NCI-H1694 (cell line): ENCODE measurements at places on chromosomes 16 and 17.
A peak's percentile ranks its signal among the peaks of the same experiment; 100 is the strongest.

DNA sequence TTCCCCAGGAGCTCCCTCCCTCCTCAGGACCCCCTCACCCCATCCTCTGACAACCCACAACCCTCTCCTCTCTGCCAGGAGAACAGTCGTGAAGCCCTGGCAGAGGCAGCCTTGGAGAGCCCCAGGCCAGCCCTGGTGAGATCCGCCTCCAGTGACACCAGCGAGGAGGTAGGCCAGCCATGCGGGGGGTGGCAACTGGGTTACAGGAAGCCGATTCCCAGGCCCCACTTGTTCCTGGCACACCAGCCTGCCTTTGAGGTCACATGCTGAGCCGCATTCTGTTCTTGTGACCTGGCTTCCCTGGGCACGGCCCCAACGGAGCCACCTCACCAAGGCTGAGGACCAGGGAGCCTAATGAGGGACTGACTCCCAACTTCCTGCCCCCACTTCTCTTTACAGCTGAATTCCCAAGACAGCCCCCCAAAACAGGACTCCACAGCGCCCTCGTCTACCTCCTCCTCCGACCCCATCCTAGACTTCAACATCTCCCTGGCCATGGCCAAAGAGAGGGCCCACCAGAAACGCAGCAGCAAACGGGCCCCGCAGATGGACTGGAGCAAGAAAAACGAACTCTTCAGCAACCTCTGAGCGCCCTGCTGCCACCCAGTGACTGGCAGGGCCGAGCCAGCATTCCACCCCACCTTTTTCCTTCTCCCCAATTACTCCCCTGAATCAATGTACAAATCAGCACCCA lies 7.9 kb downstream of the NAT9 start:
- no peak for DNase-seq

- peak; percentile 89 for DNase-seq
Observed at GRCh38 chr16:3364774-3365427, 9.2 kb downstream of the OR2C1 start.

DNA sequence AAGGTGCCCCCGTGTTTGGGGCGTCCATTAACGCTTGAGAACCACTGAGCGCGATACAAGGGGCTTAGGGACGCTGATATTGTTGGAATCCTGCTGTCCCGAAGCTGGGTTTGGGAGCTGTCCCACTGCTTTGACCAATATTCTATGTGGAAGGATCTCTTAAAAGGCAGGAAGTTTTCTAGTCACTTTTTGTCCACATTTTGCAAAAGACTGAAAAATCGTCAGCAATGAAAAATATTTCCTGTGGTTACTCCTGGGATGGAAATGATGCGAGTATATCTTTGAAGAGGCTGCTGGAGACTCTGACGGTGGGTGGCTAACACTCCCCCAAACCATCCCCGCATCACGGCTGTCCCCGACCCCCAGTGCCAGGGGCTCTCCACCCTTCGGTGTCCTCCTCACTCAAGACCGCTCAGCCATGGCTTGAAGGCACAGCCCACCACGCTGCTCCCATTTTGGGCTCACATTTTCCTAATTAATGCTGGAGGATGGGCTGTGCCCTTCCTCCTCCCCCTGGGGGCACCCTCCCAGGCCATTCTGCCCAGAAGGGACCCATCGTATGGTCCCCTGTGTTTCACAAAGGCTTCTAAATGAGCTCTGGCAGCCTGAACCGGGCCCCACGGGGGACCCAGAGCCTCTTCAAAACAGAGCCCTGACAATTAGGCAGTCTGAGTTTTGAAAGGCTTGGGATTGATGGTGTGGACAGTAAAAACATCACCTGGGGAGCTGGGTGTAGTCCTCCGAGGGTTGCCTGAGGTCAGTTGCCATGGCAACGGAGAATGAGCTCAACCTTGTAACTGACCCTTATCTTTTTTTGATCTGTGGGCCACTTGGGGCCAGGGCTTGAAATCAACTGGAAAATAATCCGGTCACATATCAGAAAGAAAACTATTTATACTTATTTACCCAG lies 158.6 kb downstream of the C16orf78 start:
- DNase-seq: no peak

GRCh38 chr17:47275245-47275984 lies 21.8 kb downstream of the ITGB3 start:
- DNase-seq: no peak

- no peak for DNase-seq
Observed at GRCh38 chr16:89573826-89574680, 1.5 kb upstream of the CPNE7 start.

DNA sequence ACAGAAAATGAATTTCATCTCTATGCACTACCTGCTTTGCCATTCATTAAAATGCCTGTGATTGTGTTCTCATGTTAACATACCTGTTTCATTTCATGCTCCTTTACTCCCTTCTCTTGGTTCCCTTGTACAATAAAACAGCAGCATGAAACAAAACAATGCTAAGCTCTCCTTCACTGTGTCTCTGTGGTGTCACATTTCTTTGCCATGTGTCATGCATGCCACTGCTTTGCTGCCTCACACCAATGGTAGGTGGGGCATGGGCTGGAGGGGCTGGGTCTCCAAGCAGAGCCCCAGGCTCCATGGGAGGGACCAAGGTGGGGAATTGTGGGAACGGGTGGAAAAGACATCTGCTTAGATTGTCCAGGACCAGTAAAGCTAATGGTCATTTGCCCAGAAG lies 83.6 kb downstream of the RGS9 start:
- no peak for DNase-seq

- peak; percentile 25 for DNase-seq
Observed at GRCh38 chr17:78557598-78558039, 19.6 kb downstream of the DNAH17 start.

DNA sequence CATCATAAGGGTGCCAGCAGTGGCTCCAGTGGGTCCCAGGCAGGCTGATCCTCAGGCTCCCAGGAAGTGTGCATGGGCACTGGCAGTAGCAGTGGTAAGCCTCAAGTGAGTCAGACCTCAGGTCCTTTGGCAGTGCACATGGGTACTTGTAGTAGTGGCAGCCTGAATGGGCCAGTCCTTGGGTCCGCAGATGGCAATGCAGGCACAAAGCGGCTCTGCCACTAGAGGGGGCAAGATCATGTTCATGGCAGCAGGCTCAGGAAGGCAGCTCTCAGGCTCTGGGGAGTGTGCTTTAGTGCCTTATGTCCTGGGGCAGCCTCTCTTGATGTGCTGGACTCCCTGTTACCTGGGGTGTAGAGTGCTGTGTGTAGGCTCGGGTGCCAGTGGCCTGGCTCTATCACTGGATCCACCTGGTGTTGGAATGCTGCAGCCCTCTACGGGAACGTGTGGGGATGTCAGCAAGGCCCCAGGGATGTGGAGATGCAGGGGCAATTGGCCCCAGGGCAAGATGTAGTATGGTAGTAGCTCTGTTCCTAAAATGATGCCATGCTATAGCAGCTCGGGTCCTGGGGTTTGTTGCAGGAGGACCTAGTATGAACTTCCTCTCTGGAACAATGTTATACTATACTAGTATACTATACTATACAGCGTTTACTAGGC lies 11.0 kb downstream of the ACSM3 start:
- DNase-seq: peak; percentile 13

- no peak for DNase-seq
Observed at GRCh38 chr17:48181653-48182052, 74.1 kb downstream of the SNX11 start.

GRCh38 chr16:28309811-28310311 lies 17.5 kb downstream of the SBK1 start:
- no peak for DNase-seq

DNA sequence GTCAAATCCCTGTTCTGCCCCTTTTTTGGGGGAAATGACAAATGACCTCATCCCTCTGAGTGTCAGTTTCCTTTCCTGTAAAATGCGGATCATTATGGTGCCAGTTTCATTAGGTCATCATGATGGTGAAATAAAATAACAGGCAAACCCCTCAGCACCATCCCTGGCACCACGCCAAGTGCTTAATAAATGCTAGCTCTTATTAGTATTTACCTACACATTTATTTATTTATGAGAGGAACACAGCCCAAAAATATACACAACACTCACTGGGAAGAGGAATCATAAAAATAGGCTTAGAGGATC lies 28.6 kb upstream of the GPRC5B start:
- no peak for DNase-seq

GRCh38 chr17:21280081-21280518 lies 4.4 kb upstream of the MAP2K3 start:
- peak; percentile 75 for DNase-seq

- DNase-seq: peak; percentile 63
Observed at GRCh38 chr17:36602924-36603384, 1.6 kb downstream of the MRM1 start.

DNA sequence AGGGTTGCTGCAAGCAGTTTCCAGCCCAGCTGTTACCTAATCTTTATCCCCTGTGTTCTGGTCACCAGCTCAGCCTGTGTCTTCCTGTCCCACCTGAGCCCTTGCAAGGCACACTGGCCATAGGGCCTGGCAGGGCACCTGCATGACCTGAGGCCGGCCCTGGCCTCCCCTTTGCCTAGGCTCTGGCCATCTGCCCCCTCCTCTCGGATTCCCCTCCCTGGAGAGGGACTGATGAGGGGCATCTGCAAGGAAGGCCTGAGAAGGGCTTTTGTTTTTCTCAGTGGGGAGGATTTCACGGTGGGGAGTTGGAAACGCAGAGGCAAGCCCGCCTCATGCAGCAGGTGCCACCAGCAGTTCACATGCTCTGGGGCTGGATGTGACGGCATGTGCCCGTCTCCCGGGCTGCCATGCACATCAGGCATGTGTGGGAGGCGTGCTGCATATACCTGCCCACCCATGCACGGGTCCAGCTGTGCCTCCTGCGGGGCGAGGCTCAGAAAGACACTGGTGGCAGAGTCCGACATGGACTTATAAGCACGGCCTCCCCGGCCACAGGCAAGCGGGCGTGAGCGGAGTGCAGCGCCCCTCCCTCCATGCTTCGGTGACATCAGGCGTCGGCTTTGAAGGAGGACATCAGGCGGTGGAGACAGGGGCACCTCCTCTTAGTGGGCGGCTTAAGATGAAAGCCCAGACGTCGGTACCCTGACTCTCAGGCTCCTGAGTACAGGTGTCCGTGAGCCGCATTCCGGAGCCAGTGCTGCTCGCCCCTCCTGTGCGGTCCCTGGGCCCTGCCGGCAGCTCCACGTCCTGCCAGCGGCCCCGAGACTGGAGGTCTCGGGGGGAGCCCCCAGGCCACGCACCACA lies 16.5 kb downstream of the ASPSCR1 start:
- DNase-seq: no peak

DNA sequence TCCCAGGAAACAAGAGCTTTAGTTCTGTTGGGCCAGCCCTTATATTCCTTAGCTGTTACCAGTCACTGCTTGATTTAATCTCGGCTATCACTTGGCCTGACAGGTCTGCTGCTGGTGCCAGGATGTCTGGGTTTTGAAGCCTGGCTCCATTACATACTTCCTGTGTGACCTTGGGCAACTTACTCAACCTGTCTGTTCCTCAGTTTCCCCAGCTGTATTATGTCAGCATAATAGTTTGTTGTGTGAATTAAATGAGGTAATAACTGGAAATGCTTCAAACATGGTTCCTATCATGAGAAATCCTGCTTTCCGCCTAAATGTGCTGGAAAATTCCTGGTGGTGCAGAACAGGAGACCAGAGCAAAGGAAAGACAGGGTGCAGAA lies 50.6 kb upstream of the STH start:
- DNase-seq: no peak

DNA sequence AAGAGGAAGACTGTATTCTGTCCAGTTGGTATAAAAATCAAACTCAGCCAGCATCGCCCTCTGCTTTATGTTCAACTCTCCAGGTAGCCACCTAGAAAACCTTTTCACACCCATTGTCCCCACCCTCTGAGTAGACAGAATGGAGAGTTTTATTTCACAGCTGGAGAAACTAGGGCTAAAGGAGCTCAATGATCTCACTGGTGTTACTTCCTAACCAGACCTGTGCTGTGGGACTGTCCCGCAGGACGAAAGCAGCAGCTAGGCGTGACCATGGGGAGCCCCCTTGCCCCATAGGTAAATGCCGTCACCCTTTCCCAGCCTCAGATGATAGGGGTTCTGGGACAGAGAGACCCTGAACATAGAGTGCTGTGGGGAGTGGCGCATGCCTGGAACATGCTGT lies 67.7 kb downstream of the CYLD start:
- DNase-seq: no peak

- DNase-seq: no peak
Observed at GRCh38 chr17:43660816-43661493, 767 bp downstream of the MEOX1 start.

DNA sequence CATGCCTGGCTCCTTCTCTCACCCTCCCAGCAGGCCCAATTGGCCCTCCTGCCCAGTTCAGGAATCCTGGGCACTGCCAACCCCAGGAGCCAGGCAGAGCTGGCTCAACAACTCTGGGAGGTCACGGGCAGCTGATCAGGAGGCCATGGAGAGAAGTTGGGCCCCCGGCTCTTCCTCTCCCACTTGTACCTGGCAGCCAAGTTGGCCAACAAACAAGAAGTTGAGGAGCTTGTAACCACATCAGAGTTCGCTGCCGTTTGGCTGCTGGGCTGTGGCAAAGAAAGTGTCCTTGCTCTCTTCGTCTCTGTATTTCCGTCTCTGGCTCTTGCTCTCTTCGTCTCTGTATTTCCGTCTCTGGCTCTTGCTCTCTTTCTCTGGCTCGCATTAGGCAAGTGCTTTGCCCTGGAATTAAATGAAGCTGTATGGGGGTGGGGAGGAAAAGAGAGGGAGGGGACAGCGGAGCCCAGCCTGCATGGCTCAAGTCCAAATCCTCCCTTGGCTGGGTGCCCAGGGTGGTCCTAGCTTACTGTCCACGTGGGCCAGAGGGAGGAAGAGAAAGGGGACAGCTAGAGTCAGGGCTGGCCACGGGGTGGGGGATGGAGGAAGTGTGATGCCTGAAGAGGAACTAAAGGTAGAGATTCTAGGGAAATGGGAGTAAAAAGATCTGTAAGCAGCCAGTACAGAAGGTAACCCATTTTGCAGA lies 7.8 kb upstream of the TMEM132E start:
- DNase-seq: no peak

DNA sequence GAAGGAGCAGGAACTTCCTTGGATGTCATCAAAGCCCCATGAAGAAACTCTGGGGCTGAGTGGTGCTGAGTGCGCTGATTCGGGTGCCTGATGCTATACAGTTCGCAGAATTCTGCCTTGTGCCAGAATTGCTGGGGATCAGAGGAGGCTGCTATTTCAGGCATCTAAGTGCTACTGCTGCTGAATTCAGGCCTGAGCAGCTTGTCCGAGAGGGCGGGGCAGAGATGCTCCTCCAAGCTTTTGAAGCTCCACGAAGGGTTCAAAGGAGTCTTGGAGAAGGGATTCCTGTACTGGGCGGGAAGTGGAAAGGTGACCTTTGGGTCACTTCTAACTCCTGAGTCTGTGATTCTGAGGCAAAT lies 227.8 kb downstream of the CCDC182 start:
- DNase-seq: no peak

DNA sequence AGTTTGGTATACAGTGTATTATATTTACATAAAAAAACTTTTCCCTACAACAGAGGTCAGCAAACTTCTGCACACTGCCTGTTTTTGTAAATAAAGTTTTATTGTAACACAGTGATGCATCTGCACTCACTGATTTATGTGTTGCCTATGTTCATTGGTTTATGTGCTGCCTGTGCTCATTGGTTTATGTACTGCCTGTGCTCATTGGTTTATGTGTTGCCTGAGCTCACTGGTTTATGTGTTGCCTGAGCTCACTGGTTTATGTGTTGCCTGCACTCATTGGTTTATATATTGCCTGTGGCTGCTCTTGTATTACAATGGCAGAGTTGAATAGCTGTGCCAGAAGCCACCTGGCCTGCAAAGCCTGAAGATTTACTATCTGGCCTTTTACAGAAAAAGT lies 81.6 kb downstream of the MYH11 start:
- no peak for DNase-seq

- DNase-seq: no peak
Observed at GRCh38 chr17:15411384-15412198, 55.8 kb downstream of the CDRT4 start.

GRCh38 chr17:81479175-81480071 lies 33.2 kb downstream of the ACTG1 start:
- DNase-seq: no peak
